ENCODE measurements at places on chromosomes 13 and 19.

DNA sequence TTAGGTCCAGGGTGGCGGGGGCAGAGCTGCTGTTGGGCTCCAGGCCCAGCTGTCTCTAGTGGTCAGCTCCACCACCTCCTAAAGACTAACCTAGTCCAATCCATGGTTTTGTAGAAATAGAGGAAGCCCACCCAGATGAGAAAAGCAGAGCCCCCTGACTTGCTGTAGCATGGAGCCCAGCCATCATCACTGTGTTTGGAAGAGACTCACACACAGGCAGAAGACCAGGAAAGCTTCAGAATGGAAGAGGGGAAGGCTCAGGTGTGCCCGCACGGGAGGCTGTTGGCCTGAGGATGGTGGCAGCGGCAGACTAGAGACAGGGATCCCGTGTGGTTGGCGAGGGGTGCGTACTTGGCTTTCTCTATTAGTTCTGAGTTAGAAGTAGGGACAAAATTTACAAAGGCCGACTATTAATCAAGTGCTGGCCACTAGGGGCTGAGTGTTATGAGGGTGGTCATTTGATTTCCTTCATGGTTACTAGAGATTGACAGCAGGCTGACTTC, 193.2 kb upstream of the SOX1 start:
- no peak for DNase-seq

- DNase-seq = peak; percentile 66
Observed at GRCh38 chr13:52809310-52809769, 39.1 kb downstream of the PCDH8 start.

DNA sequence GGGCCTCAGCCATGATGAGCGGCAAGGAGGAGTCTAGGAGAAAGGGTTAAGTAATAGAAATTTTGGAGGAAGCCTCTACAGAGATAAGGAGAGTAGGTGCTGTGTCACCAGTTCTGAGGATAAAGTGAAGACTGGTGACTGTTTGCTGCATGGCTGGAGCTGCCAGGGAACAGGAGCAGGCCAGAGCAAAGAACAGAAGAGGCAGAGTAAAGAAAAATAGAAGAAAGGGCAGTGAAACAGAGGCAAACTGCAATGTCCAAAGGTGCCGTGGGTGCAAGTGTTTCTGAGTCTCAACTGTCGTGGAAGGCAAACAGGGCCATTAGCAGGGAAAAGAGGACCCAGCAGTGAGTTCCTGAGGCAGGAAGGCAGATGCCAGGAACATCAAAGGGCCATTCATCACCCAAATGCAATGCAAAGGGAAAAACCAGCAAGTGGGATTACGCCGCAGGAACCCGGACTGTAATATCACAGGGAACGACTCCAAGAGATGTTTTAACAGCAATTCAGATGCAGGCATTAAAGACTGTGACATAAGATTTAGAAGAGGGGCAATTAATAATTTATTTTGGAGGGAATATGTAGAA, 318.3 kb downstream of the FOXO1 start:
- no peak for DNase-seq

- no peak for DNase-seq
Observed at GRCh38 chr13:99559560-99559959, 58.3 kb downstream of the TM9SF2 start.

DNA sequence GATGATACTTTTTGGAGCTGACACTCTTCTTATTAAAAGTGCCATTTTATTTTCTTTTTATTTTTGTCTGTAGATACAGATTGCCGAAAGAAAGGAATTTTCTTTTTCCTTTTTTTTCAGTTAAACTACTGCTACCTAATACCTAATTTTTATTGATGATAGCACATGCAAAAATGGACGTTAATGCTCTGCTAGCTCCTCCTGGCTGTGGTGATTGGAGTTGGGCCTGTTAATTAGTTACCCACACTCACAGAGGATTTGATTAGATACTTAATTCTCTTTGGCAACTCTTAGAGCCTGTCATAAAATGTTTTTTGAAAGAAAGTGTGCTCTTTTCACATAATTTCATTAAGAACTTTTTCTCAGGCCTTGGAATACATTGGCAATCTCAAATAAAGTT, 366.8 kb downstream of the DCT start:
- no peak for DNase-seq

Data from GM12865 (cell line).